Thoracic aorta (tissue), 2 donors: ENCODE measurements at places on chromosomes 7 and 10. TPM values are rescaled to one million over a fixed set of nuclear protein-coding genes. Genes with fewer than 3 reads are reported as not detected.

The RAB19 gene
- total RNA-seq = not detected

The UPK3B gene
- total RNA-seq = 5.1 TPM

The CNNM1 gene
- 0.35 TPM for total RNA-seq

The IQUB gene
- 0.21 TPM for total RNA-seq

The LAMB4 gene
- not detected for total RNA-seq

- no peak for DNase-seq
These were observed 989 bp downstream of the ERLIN1 start for GRCh38 chr10:100184840-100185239.

DNA sequence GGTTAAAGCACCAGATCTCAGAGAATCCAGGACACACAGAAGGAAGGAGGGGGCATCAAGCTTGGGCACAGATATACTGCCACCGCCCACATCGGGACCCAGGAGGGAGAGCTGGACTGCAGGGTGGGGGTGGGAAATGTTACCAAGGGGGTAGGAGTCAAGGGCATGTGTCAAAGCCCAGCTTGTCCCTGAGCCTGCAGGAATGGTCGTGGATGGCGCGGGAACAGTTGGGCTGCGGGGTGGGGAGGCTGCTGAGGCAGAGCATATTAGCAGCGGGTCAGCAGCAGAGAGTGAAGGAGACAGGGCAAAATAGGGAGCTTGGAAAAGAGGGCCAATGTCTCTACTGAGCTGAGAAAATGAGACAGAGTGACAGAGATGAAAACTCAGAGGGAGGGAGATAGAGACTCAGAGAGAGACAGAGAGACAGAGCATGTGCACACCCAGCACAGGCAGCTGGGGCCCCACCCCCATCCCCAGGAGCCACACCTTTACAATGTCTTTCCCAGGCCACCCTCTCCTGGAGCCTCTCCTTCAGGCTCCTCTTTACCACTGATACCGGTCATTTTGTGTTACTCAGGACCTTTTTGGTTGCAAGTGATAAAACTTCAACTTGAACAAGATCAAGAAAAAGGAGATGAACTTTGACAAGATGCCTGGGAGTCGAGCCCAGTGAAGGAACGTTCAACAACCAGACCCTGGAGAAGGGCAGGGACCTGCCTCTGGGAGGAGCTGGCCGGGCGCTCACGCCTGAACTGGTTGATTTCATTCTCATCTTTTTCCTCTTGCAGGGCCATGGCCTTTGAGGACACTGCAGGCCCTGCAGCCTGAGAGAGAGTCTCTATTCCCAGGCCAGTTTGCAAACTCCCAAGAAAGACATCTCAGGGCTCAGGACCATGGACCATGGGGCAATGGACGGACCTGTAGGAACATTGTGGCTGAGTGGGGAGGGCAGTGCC is 50.0 kb downstream of the AOC1 start:
- no peak for DNase-seq

DNA sequence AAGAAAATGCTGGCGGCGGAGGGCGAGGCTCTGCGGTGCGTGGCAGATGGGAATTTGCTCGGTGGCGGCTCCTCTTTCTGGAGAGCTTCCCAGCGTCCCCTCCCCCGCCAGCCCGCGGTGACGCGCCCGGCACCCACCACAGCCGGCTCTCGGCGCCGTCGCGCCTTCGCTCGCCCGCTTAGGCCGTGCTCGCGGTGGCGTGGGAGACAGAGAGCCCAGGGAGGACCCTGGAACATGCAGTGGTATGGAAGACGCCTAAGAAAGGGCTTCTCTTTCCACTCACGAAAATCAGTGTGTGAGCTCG is 576 bp upstream of the CSGALNACT2 start:
- no peak for DNase-seq

DNA sequence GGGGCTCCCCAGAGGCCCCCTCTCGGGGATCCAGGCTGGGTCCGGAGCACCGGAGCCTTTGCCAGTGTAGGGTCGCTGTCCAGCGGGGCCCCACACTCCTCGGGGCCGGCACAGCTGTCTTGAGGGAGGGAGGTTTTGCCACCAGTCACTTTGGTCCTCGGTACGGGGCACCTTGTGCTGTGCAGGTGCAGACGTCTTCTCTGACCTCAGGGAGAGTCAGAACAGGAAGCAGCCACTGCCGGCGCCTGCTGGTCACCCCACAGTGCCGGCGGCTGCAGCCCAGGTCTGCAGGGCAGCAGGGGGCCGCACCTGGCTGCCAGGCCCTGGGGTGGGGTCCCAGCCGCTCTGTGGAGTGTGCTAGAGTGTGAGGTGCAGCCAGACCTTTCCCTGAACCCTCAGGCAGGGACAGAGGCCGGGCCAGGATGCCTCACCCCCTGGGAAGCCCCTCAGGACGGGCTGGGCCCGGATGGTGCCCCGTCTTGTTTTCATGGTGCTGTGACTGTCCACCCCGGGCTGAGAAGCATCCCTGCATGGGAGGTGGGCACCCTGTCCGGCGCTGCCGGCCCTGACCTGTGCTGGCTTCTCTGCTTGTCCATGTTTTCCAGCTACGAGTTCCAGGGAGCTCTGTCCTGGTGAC is 8.2 kb downstream of the MAFK start:
- DNase-seq = no peak

- DNase-seq = no peak
These were observed 239.7 kb downstream of the EMX2 start for GRCh38 chr10:117782276-117782675.

GRCh38 chr7:151243408-151244195 is 4.9 kb downstream of the SMARCD3 start:
- no peak for DNase-seq
